ENCODE measurements at places on chromosomes 5 and 9.

DNA sequence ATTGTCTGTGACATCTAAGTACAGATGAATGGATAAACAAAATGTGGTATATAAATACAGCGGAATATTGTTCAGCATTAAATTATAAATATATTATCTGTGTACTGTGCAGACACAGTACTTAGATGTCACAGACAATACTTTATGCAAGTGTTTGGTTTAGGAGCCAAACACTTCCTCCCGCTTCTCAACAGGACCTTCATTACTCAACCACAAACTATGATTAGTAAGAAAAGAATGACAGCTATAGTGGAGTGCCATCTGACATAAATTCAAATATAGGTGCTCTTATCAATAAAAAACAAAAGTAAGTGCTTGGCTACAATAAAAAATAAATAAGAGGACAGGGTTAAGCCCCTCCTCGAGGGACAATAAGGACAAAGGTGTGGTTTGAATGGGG, 38.9 kb upstream of the STX17 start:
- DNase-seq: no peak

DNA sequence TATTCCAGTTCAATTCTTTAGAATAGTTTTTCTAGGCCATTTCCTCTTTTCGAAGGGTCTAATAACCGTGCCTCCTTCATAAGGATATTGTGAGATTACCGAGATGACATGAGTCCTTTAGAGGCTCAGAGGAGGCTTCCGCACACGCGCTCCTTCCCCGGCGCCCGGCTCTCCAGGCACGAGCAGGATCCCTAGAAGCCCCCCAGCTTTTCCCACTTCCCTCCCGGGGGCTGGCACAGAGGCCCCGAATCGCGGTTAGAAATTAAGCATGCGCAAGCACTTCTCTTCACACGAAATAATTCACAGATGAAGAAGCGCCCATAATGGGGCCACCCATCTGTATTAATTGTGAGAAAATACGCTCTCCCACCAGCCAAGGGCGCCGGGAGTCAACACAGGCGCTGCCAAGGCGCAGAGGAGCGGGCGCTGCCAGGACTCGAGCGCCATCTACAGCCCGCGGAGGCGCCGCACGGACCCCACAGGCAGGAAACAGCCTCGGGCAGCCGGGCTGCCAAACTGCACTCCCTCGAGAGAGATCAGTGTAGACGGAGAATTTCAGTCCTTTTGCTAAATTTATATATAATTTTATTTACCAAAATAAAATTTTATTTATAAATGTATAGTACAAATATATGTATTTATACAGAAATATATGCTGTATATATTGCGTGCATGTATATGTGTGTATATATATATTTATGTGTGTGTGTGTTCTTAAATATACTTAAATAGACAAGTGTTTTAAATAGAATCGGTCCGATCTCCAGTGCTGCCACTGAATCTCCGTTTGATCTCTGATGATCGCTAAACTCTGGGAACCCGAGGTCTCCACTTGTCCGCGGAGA, 258.1 kb upstream of the NFIL3 start:
- DNase-seq: peak; percentile 60

- no peak for DNase-seq
Measured at GRCh38 chr5:132238169-132238744, 10.6 kb upstream of the P4HA2 start.

- no peak for DNase-seq
Measured at GRCh38 chr5:136905571-136905970, 540.2 kb upstream of the TRPC7 start.

GRCh38 chr5:68303038-68303738, 87.6 kb downstream of the PIK3R1 start:
- no peak for DNase-seq

- DNase-seq: no peak
Measured at GRCh38 chr5:127599847-127600246, 49.0 kb upstream of the CTXN3 start.

- DNase-seq: no peak
Measured at GRCh38 chr9:99973455-99973854, 67.0 kb downstream of the STX17 start.

- DNase-seq: no peak
Measured at GRCh38 chr9:136820971-136821825, 13.4 kb downstream of the RABL6 start.

DNA sequence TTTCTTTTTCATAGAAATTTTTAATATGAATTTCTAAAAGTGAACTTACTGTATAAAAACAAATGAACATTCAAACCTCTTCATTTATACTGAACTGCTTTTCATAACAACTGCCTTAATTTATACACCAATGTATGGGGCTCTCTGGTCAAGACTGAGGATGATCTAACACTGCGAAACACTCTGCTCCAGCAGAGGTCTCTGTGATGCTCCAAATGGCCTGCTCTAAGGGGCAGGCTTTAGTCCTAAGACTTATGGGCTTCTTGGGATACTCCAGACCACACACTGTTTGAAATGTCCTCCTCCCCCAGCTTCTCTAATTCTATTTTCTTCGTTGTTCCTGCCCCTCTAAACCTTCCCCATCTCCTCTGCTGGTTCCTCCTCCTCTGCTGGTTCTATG, 58.5 kb downstream of the LIFR start:
- DNase-seq: no peak

DNA sequence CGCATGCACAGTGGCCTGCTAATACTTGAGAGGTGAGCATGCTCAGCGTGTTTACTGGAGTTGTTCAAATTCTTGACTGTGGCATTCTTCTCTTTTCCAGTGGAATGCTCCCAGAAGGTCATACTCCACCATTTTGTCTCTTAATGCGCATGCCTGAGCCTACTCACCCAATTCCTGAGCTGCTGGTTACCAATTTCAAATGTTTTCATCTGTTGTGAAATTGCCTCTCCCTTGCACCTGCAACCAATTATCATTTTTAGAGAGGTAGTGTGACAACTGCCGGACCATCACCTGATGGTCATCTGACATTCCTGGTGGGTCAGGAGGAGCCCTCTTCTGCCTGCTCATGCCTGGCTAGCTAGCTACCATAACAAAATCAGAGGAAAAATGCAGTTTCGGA, 82.2 kb upstream of the LIFR start:
- DNase-seq: no peak

DNA sequence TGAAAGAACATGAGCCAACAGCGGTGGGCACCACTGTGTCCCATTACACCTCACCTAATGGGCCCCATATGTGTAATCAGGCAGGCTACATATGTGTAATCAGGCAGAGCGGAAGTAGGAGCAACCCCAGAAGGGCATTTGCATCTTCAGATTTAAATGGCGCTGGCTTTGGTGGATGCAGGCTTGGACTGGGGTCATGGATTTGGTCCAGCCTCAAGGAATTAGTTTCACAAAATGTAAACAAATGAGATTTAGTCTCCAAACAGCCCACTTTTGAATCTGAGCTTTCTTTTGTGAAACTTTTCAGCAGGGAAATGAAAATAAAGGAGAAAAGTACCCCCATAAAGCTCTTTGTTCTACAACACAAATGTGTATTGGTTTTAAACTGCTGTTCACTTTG, 161.3 kb downstream of the LPAR1 start:
- DNase-seq: no peak
